Activated CD4-positive, alpha-beta T cell treated with anti-CD3 and anti-CD28 coated beads, Interleukin-2, amount 10 ng/mL, durations not matched to agents 24 days and 14 days (primary cell): ENCODE measurements at places on chromosomes 4 and X. TPM values are rescaled to one million over a fixed set of nuclear protein-coding genes. Genes with fewer than 3 reads are reported as not detected.

GRCh38 chrX:27336466-27337091, 126.6 kb downstream of the PPP4R3C start:
- DNase-seq: peak; percentile 66
- H3K36me3 ChIP-seq: no peaks in the 10 kb centered on the region
- H3K4me3 ChIP-seq: no peak overlapping the region
- H3K27ac ChIP-seq: no peak overlapping the region

- no peak overlapping the region for H3K27ac ChIP-seq
- H3K4me1 ChIP-seq: no peaks in the 10 kb centered on the region
- peaks cover 51% of the 10 kb centered on the region for H3K27me3 ChIP-seq
- H3K4me3 ChIP-seq: no peak overlapping the region
- no peak for DNase-seq
Observed at GRCh38 chr4:101356928-101357327, 9.6 kb upstream of the PPP3CA start.

DNA sequence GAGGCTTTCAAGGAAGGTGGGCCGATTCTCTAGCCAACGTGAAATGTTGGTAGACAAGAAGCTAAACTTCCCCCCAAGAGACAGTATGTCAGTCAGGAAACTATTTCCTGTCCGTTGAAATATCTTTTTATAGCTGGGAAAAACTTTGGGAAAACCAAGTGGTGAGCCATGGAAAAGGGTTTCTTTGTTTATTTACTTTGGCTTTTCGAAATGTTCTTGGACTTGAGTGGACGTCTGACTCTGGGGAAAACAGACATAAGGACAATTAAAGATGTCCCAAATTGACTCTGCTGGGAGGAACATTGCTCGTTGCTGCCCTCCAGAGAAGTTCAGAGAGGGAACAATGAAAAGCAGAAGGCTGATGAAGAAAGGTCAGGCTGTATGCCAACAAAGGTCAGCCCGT, 295.4 kb downstream of the RAPGEF2 start:
- H3K4me3 ChIP-seq: no peak overlapping the region
- H3K27me3 ChIP-seq: peaks cover 4% of the 10 kb centered on the region
- DNase-seq: no peak
- H3K36me3 ChIP-seq: no peaks in the 10 kb centered on the region

DNA sequence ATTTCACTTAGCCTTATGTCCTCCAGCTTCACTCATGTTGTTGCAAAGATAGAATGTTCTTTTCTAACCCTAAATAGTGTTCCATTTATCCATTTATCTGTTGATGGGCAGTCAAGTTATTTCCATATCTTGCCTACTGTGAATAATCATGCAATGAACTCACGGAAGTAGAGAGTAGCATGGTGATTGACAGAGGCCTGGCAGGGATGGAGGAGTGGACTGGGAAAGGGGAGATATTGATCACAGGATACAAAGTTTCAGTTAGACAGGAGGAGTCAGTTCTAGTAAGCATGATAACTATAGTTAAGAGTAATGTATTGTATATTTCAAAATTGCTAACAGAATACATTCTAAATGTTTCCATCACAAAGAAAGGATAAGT, 10.3 kb upstream of the CLNK start:
- no peaks in the 10 kb centered on the region for H3K27me3 ChIP-seq
- no peak overlapping the region for H3K4me3 ChIP-seq
- H3K4me1 ChIP-seq: peaks cover 3% of the 10 kb centered on the region
- no peak overlapping the region for H3K27ac ChIP-seq

DNA sequence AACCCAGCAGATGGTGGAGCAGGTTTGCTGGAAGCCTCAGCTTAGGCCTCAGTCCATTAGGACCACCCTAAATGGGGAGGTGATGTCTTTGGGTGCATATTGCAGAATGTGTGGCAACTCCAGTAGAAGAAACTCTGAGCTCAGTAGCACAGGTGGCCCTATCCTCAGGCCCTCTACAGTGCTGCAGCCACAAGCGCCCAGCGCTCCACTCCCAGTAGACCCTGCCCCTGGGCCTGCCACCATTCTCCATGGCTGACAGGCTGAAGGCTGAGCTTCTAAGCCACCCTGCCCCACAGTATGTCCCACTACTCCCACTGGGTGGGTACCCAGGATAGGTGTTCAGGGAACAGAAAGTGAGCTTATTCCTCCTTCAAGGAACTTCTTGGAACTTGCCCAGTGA, 162.8 kb upstream of the MAMLD1 start:
- no peak for DNase-seq
- peaks cover 8% of the 10 kb centered on the region for H3K4me1 ChIP-seq
- H3K36me3 ChIP-seq: no peaks in the 10 kb centered on the region
- no peaks in the 10 kb centered on the region for H3K27me3 ChIP-seq
- H3K4me3 ChIP-seq: no peak overlapping the region

GRCh38 chr4:75232546-75232945, 281.7 kb downstream of the RCHY1 start:
- no peaks in the 10 kb centered on the region for H3K27me3 ChIP-seq
- no peak overlapping the region for H3K27ac ChIP-seq
- no peaks in the 10 kb centered on the region for H3K4me1 ChIP-seq
- H3K4me3 ChIP-seq: no peak overlapping the region
- H3K36me3 ChIP-seq: no peaks in the 10 kb centered on the region
- DNase-seq: no peak

DNA sequence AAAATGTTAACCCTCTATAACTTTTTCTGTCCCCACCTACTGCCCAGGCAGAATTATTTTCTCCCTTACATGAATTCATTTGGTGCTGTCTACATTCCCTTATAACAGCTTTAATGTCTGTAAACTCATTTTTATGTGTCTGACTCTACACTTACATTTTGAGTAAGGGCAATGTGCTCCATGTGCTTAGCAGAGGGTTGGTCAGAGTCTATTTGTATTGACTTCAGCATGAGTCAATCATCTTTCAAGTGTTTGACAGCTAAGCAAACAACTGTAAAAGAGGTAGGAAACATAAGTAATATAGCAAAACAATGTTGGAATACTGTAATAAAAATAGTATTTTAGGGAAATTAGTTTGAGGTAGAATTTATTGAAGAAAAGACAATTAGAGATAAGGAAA, 6.3 kb downstream of the IL15 start:
- no peak overlapping the region for H3K27ac ChIP-seq
- H3K27me3 ChIP-seq: peaks cover 22% of the 10 kb centered on the region
- no peak overlapping the region for H3K4me3 ChIP-seq

GRCh38 chr4:152259866-152260265, 276.0 kb downstream of the FBXW7 start:
- H3K27me3 ChIP-seq: peaks cover 5% of the 10 kb centered on the region
- no peak overlapping the region for H3K27ac ChIP-seq
- H3K36me3 ChIP-seq: peaks cover 5% of the 10 kb centered on the region
- H3K4me3 ChIP-seq: no peak overlapping the region
- H3K4me1 ChIP-seq: peaks cover 11% of the 10 kb centered on the region

- DNase-seq: peak; percentile 54
- H3K4me3 ChIP-seq: peak overlapping the region; percentile 79
- H3K36me3 ChIP-seq: no peaks in the 10 kb centered on the region
- peaks cover 17% of the 10 kb centered on the region for H3K27me3 ChIP-seq
- H3K4me1 ChIP-seq: peaks cover 2% of the 10 kb centered on the region
- H3K27ac ChIP-seq: no peak overlapping the region
Observed at GRCh38 chrX:38561951-38562719, 793 bp downstream of the TSPAN7 start.

- H3K27ac ChIP-seq: no peak overlapping the region
- no peak for DNase-seq
- H3K4me1 ChIP-seq: peaks cover 4% of the 10 kb centered on the region
- peaks cover 16% of the 10 kb centered on the region for H3K27me3 ChIP-seq
Observed at GRCh38 chr4:25650311-25650710, 5.3 kb upstream of the SLC34A2 start.

DNA sequence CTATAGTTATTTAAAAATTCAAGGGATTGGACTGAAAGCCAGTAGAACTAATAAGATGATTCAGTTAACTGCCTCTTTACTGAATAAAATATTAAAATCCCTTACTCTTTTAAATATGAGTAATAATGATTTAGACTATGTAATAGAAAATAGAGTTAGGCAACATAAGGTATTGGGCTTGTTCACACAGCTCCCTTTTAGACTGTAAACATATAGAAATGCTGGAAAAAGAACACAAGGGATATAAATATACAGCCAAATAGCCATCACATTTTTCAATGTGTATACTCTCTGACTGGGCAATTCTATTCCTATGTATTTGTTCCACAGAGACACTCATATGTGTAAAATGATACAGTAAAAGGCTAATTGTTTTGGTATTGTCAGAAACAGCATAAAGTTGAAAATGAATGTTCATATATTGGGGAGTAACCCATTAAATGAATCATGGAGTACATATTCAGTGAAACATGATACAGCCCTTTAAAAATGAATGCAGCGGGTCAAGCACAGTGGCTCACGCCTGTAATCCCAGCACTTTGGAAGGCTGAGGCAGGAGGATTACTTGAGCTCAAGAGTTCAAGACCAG, 129.8 kb downstream of the TBC1D19 start:
- H3K4me3 ChIP-seq: no peak overlapping the region
- DNase-seq: no peak
- no peaks in the 10 kb centered on the region for H3K27me3 ChIP-seq
- no peak overlapping the region for H3K27ac ChIP-seq

GRCh38 chrX:37872303-37872655, 24.9 kb upstream of the DYNLT3 start:
- peaks cover 5% of the 10 kb centered on the region for H3K4me1 ChIP-seq
- H3K36me3 ChIP-seq: no peaks in the 10 kb centered on the region
- no peak for DNase-seq
- no peak overlapping the region for H3K4me3 ChIP-seq

DNA sequence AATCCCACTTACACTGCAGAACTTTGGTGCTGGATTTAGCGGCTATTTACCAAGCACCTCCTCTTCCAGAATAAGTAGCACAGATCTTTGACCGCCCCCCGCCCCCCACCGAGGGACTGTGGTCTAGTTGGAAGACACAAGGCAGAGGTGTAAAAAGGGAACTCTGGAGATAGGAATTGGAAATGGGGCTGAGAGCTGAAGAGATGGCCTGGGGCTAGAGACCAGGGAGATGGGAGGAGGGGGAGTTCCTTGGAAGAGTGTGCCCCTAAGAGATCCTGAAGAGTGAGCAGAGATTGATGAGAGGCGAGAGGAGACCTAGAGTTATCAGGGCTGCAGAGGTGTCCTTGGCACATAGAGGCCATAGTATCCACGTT, 55.3 kb downstream of the TBL1X start:
- H3K27ac ChIP-seq: no peak overlapping the region
- H3K36me3 ChIP-seq: peaks cover 7% of the 10 kb centered on the region
- no peaks in the 10 kb centered on the region for H3K27me3 ChIP-seq
- peaks cover 24% of the 10 kb centered on the region for H3K4me1 ChIP-seq
- DNase-seq: no peak

DNA sequence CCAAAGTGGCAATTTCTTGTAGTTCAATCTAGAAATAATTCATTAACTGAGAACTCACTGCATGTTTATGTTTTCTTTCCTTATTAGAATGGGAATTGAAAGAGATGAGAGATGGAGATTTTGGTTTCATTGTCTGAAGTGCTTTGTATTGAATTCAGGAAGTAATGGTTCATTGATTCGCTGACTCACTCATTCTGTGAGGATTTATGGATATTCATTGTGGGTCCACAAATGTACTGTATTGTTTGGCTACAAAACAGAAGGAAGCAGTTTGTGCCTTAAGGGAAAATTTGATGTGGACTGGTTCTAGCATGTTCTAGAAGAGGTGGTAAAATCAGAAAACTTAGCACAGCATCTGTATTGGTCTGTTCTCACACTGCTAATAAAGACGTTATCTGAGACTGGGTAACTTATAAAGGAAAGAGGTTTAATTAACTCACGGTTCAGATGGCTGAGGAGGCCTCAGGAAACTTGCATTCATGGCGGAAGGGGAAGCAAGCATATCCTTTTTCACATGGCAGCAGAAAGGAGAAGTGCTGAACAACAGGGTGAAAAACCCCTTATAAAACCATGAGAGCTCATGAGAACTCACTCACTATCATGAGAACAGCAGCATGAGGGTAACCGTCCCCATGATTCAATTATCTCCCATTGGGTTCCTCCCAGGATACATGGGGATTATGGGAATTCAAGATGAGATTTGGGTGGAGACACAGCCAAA, 132.3 kb upstream of the VCX3A start:
- H3K27me3 ChIP-seq: no peaks in the 10 kb centered on the region
- H3K4me1 ChIP-seq: no peaks in the 10 kb centered on the region
- H3K36me3 ChIP-seq: no peaks in the 10 kb centered on the region
- H3K4me3 ChIP-seq: no peak overlapping the region

- no peak overlapping the region for H3K27ac ChIP-seq
- no peak for DNase-seq
- no peaks in the 10 kb centered on the region for H3K4me1 ChIP-seq
- H3K36me3 ChIP-seq: peaks cover 11% of the 10 kb centered on the region
- no peak overlapping the region for H3K4me3 ChIP-seq
- no peaks in the 10 kb centered on the region for H3K27me3 ChIP-seq
Observed at GRCh38 chr4:184617600-184618196, 31.5 kb downstream of the CASP3 start.

- no peaks in the 10 kb centered on the region for H3K4me1 ChIP-seq
- no peak overlapping the region for H3K27ac ChIP-seq
- no peak overlapping the region for H3K4me3 ChIP-seq
- H3K36me3 ChIP-seq: no peaks in the 10 kb centered on the region
- no peaks in the 10 kb centered on the region for H3K27me3 ChIP-seq
Observed at GRCh38 chr4:126548890-126549289, 1083.9 kb upstream of the INTU start.

DNA sequence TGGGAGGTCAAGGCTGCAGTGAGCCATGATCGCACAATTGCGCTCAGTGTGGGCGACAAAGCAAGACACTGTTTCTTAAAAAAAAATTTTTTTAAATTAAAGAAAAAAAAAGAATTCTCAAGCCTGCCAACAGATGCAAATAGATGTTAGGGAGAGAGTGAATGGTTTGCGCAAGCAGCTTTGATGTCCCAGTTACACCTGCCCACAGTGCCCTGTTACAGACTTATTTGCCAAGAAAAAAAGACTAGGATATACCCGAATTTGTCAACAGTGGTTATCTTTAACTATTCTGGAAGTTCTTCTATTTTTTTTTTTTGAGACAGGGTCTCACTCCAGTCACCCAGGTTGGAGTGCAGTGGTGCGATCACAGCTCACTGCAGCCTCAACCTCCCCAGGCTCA, 44.3 kb upstream of the UGDH start:
- H3K36me3 ChIP-seq: no peaks in the 10 kb centered on the region
- H3K4me3 ChIP-seq: no peak overlapping the region
- no peaks in the 10 kb centered on the region for H3K27me3 ChIP-seq
- H3K27ac ChIP-seq: no peak overlapping the region
- no peak for DNase-seq

- H3K27ac ChIP-seq: no peak overlapping the region
- H3K36me3 ChIP-seq: peaks cover 23% of the 10 kb centered on the region
- DNase-seq: no peak
- H3K4me1 ChIP-seq: peaks cover 4% of the 10 kb centered on the region
- no peaks in the 10 kb centered on the region for H3K27me3 ChIP-seq
Observed at GRCh38 chr4:123037804-123038203, 115.4 kb upstream of the NUDT6 start.

RGS12 gene
- total RNA-seq: 3.3 and 3.7 TPM in 2 replicates

RAPGEF2 gene
- total RNA-seq: 27.1 and 32.0 TPM in 2 replicates

TMSB15A gene
- 0.31 TPM in 1 of 2 replicates, not detected in the other for total RNA-seq

DNAAF6 gene
- total RNA-seq: not detected in 2 replicates

SOWAHB gene
- not detected in 2 replicates for total RNA-seq

INPP4B gene
- total RNA-seq: 39.8 and 42.5 TPM in 2 replicates

TGIF2LX gene
- total RNA-seq: not detected in 2 replicates

CXXC4 gene
- not detected in 2 replicates for total RNA-seq

GPRIN3 gene
- total RNA-seq: 26.2 and 26.8 TPM in 2 replicates
